ENCODE measurements at places on chromosomes 16 and 17.

DNA sequence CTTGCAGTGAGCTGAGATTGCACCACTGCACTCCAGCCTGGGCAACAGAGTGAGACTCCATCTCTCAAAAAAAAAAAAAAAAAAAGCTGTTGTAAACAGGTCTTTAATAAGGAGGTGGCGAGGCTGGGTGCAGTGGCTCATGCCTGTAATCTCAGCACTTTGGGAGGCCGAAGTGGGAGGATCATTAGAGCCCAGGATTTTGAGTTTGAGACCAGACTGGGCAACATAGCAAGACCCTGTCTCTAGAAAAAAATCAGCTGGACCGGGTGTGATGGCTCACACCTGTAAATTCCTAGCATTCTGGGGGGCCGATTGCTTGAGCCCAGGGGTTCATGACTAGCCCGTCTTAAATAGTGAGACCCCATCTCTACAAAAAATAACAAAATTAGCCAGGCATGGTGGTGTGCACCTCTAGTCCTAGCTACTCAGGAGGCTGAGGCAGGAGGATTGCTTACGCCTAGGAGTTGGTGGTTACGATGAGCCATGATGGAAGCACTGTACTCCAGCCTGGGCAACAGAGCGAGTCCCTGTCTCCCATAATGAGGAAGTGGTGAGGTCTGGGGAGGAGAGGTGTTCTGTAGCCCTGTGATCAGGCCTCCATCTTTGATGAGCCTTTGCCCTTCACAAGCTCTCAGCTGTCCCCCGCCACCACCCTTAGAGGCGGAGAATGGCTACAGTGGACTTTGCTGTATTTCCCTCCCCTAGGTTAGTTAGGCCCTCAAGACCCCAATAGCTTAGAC lies 36.2 kb downstream of the ZNF778 start:
- no peaks in the 10 kb centered on the region for H3K27me3 ChIP-seq
- H3K36me3 ChIP-seq, result no peaks in the 10 kb centered on the region
- no peak overlapping the region for H3K27ac ChIP-seq
- peaks cover 4% of the 10 kb centered on the region for H3K4me1 ChIP-seq
- DNase-seq, result no peak
- no peak overlapping the region for H3K4me3 ChIP-seq

DNA sequence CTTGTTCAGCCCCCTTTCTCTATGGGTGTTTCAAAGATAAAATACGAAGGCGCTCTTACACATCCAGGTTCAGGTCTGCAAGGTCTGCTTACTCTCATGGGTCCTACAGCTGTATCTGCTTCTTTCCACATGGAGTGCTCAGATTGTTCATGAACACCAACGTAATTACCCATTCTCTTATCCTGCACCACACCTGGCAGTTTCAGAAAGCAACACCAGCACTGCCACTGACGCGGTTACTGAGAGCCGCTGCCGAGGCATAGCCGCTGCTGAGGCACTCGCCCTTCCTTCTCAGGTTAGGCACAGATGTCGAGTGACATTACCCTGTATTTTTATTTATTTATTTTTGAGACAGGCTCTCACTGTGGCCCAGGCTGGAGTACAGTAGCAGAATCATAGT lies 147.1 kb downstream of the RPTOR start:
- H3K36me3 ChIP-seq, result no peaks in the 10 kb centered on the region
- H3K27me3 ChIP-seq, result no peaks in the 10 kb centered on the region
- no peak for DNase-seq
- H3K27ac ChIP-seq, result no peak overlapping the region
- H3K4me1 ChIP-seq, result peaks cover 47% of the 10 kb centered on the region

DNA sequence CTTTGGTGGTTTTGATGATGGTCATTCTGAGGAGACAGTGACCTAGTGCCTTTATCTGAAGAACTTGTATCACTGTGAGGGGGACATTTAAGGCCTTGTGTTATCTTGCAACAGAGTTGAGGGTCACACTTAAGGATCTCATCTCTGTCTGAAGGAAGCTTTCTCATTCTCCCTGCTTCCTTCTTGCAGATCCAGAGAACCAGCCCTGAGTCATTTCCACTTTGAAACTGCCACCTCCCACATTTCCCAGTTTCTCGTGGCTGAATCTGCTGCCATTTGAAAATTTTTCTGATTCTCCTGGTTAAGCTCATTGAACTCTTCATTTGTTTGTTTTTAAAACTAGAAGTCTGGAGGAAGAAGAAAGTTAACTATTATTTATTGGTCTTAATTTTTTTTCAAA lies 190.2 kb upstream of the CDH11 start:
- no peaks in the 10 kb centered on the region for H3K4me1 ChIP-seq
- H3K27ac ChIP-seq, result no peak overlapping the region
- H3K27me3 ChIP-seq, result no peaks in the 10 kb centered on the region
- no peak overlapping the region for H3K4me3 ChIP-seq

GRCh38 chr17:3685174-3685573 lies 10.8 kb downstream of the P2RX5 start:
- H3K27ac ChIP-seq, result no peak overlapping the region
- no peak for DNase-seq
- H3K36me3 ChIP-seq, result no peaks in the 10 kb centered on the region
- H3K4me1 ChIP-seq, result no peaks in the 10 kb centered on the region
- no peak overlapping the region for H3K4me3 ChIP-seq

- no peak overlapping the region for H3K27ac ChIP-seq
- peaks cover 24% of the 10 kb centered on the region for H3K36me3 ChIP-seq
- H3K4me1 ChIP-seq, result 0 out of 2 replicates have a peak, but pooled peaks cover 7% of the 10 kb centered on the region
- no peak overlapping the region for H3K4me3 ChIP-seq
- H3K27me3 ChIP-seq, result no peaks in the 10 kb centered on the region
Measured at GRCh38 chr17:2250140-2251095, 53.2 kb downstream of the SMG6 start.

DNA sequence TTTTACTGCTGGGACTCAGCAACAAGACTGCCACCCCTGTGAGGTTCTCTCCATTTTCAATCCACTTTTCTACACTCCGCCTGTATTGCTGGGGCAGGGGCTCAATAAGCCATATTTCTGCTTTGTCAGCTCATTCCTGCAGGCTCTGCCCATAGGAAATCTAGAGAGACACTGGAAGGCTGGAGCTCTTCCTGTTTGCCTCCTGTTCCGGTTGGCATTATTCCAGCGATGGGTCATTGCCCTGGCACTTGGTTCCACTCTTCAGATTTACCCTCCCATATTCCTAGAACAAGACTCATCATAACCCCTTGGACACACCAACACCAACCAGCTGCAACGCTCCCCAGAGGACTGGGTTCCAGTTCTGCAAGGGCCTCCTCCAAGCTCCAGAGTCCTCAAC lies 210.4 kb downstream of the CA10 start:
- H3K4me1 ChIP-seq, result no peaks in the 10 kb centered on the region
- no peaks in the 10 kb centered on the region for H3K27me3 ChIP-seq
- H3K36me3 ChIP-seq, result no peaks in the 10 kb centered on the region
- H3K27ac ChIP-seq, result no peak overlapping the region
- no peak for DNase-seq

GRCh38 chr17:19945009-19945626 lies 32.5 kb downstream of the AKAP10 start:
- peaks cover 6% of the 10 kb centered on the region for H3K4me1 ChIP-seq
- H3K27me3 ChIP-seq, result no peaks in the 10 kb centered on the region
- H3K27ac ChIP-seq, result no peak overlapping the region
- H3K4me3 ChIP-seq, result no peak overlapping the region
- no peak for DNase-seq
- peaks cover 69% of the 10 kb centered on the region for H3K36me3 ChIP-seq

DNA sequence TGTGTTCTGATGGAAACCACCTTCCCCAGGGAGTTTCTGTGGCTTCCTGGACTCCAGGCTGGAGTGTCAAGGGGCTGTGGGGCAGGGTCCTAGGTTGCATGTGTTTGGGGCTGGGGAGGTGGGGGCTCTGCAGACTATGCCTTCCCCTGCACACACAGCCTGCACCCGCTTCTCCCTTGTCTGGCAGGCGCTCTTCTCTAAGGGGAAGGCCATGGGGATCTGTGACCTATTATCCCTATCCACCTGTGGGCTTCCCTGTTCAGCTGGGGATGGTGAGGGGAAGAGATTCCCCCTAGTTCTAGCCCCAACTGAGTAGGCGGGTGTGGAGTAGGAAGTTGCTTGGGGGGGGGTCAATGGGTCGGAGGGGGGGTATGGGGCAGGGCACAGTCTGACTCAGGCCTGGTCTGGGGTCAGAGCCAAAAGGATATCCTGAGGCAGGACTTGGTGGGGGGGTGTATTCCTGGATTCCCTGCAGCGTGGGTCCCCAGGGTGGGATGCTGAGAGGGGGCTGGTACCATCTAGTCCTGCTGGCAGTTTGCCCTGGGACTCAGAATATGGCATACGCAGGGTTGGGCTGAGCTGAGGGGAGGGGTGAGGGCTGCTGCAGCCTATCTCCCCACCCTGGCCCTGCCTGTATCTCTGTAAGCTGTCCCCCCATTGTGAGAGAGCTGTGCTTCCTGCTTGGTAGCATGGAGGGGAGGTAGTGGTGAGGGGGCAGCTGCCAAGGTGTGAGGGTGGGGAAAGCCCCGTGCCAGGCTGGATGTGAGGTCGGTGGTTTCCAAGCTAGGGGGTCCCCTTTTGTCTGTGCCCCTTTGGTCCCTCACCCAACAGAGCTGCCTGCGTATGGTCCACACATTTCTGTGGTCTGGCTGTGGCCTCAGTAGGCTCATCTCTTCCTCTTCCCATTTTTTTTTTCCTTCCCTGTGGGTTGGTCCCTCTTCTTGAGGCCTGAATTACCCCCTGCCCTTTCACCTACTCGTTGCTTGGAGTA lies 14.7 kb downstream of the RARA start:
- H3K36me3 ChIP-seq, result no peaks in the 10 kb centered on the region
- no peak overlapping the region for H3K27ac ChIP-seq
- peaks cover 91% of the 10 kb centered on the region for H3K4me1 ChIP-seq

- peaks cover 2% of the 10 kb centered on the region for H3K27me3 ChIP-seq
- H3K4me3 ChIP-seq, result no peak within 1 kb of the TSS
- DNase-seq, result no peak
- peaks cover 48% of the 10 kb centered on the region for H3K4me1 ChIP-seq
Measured at GRCh38 chr17:76467366-76467765, at the start of gene AANAT. AANAT (plus strand) TSS chr17:76467603; CDS start chr17:76468747, 1,144 bp downstream.
